ENCODE measurements at places on chromosomes 11 and 22.
A peak's percentile ranks its signal among the peaks of the same experiment; 100 is the strongest.

DNA sequence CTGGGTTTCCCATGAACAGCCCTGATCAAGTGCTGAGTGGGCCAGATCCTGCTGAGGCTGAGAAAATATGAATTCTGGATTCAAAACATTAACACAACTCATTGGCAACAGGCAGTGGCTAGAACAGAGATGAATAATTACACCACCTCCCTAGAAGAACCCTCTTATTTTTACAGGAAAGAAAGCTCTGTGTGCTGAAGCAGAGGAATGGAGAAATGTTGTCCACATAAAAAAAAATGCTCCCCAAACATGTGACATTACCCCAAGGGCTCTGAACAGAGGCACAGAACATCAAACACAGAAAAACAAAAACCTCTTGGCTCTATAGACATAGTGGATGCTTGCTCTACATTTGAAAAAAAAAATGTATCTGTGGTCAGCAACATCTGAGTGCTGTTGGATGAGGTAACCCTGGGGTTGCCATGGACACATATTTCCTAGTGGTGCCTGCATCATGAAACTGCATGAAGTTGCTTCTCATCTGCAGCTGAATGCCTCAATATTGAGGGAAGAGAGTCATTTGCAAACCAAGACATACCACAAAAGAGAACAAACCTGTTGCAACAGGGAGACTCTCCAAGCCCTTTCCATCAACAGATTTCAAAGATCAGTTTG is 98.8 kb downstream of the SNX19 start:
- no peak for DNase-seq

GRCh38 chr11:126210871-126211235 is 597 bp downstream of the RPUSD4 start:
- peak; percentile 21 for DNase-seq

DNA sequence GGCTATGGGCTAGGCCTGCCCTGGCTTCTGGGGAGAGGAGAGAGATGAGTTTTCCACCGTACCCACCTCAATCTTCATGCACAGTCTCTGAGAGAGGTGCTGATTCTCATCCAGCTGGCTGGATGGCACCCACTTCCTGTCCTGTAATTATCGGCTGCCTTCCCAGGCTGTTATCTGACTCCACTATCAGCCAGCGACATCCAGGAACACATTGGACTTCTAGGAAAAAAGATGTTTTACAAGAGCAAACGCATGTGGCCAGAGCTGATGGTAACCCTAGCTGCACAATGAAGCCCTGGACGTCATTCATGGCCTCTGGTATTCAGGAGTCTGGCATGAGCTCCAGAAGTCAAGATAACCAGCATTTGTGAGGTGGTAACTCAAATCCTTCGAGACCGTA is 137.4 kb downstream of the EHF start:
- DNase-seq, result no peak

DNA sequence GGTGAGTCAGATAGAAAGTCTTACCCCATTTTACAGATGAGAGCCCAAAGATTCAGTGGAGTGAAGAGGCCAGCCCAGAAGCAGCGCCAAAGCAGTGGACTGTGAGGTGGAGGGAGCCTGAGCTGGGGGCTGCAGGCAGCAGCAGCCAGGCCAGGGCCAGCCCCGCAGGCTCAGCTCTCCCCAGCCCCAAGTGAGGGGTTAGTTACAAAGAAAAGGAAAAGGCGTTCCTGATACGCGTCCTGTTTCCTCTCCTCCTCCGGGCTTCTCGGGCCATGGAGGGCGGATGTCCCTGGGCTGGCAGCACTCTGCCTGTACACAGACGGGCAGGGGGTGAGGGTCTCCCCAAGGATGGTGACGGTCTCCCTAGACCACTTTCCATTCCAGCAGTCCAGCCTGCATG is 44.9 kb downstream of the ARRB1 start:
- DNase-seq, result peak; percentile 33

- DNase-seq, result no peak
These were observed 359.1 kb downstream of the LUZP2 start for GRCh38 chr11:24855951-24856350.

DNA sequence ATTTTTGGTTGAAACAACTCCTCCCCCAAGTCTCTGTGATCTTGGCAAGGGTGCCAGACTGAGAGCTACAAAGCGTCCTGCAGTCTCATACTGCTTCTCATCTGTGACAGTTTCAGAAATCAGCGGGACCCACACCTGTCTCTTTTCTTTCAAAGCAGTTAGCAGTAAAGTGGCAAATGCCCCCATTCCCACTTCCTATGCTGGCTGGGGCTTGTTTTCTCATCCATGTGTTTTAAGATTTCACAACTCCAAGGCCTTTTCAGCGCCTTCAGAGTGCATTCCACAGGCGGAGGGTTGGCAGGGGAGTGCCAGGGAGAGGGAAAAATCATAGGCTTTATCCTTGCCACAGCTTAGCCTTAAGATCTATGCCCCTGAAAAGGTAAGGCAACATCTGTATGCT is 493.5 kb downstream of the OPCML start:
- no peak for DNase-seq

DNA sequence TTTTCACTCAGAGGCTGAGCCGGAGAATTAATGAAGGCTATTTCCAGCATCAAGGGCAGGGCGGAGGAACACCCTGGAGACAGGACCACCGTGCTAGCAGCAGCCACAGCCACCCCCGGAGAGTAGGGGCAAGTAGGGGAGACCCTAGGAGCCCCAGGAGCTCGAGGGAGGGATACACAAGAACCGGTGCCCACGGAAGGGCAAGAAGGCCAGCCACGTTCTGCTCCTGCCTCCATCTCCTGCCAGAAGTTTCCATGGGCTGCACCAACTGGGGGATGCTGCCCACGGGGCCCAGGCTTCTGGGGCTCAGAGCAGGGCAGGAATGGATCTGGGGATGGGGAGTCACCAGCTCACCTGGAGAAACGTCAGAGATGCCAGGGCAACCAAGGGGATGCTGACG is 626.8 kb downstream of the TBC1D22A start:
- DNase-seq, result no peak

GRCh38 chr11:47327949-47328348 is 24.6 kb downstream of the MYBPC3 start:
- DNase-seq, result no peak

DNA sequence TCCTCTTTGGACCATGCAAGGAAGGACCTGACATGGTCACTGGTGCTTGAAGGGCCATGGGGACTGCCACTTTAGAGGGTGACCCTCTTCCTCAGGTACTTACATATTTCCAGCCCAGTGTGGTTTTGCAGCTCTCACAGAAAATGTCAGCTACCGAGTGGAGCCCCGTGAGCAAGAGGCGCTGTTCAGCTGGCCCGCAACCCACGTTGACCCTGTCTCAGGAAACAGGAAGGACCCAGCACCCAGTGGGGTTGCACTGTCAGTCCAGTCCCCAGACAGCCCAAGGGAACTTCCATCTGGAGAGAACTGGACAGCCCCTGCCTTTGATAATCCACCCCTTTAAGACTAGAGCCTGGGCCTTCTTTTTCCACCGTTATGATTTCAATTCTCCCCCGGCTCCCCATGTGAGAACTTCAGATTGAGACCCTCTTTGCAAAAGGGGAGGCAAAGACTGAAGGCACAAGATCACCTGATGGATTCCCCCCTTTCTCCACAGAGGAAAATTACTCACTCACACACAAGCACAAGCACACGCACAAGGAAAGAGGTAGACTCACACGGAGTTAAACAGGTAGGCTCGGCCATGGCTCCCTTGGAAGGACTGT is 3.4 kb downstream of the YPEL4 start:
- DNase-seq, result no peak

DNA sequence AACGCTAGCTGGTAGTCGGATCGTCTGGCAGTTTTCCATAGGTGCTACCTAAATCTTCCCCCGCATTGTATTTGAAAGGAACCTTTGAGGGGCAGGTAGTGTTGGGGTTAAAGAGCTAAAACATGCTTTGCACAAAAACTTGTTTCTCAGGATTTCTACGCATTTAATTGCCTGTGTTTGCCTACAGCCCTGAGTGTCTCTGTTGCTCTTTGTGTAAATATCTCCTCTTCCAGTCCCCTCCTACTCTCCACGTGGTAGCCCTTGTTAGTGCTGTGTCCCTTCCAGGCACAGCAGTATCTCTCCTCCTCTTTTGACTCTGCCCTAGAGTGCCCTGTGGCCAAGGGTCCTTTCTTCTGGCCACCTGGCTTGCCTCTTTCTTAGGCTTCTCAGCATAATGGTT is 81.7 kb downstream of the BARX2 start:
- DNase-seq, result no peak

- no peak for DNase-seq
These were observed 102.7 kb downstream of the COMMD9 start for GRCh38 chr11:36186340-36187175.

- DNase-seq, result no peak
These were observed 414.3 kb downstream of the TBC1D22A start for GRCh38 chr22:47176573-47177333.

- no peak for DNase-seq
These were observed 4.5 kb upstream of the ZC3H12C start for GRCh38 chr11:110088535-110089344.

DNA sequence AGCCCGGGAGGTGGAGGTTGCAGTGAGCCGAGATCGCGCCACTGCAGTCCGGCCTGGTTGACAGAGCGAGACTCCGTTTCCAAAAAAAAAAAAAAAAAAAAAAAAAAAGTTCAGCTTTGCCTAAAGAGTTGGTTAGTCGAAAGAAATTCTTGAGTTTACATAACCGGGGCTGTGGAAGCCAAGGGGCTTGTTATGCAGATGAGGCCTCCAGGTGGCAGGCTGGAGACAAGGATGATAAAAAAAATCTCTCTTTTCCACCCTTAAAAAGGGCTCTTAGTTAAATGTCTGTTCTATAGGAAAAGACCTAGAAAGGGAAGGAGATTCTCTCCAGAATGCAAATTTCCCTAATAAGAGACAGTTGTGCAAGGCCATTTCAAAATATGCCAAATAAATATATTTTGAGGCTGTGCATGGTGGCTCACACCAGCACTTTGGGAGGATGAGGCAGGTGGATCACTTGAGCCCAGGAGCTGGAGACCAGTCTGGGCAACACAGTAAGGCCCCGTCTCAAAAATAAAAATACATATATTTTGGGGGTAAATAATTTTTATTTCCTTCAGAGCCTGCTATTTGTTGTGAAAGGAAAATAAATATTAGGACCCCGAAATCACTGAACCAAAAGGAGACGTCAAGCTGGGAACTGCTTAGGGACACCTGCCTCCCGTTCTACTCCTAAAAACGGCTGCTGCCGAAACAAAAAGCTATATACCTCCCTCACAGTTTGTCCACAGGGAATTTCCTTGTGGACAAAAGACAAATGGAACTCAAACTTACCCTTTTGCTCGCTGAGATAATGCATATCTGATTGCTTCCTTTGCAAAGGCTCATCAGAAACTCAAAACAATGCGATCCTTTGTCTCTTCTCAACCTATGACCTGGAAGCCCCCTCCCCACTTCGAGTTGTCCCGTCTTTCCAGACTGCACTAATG is 2.4 kb upstream of the IFITM2 start:
- peak; percentile 55 for DNase-seq

GRCh38 chr11:73399159-73399590 is 23.0 kb downstream of the RELT start:
- DNase-seq, result no peak

DNA sequence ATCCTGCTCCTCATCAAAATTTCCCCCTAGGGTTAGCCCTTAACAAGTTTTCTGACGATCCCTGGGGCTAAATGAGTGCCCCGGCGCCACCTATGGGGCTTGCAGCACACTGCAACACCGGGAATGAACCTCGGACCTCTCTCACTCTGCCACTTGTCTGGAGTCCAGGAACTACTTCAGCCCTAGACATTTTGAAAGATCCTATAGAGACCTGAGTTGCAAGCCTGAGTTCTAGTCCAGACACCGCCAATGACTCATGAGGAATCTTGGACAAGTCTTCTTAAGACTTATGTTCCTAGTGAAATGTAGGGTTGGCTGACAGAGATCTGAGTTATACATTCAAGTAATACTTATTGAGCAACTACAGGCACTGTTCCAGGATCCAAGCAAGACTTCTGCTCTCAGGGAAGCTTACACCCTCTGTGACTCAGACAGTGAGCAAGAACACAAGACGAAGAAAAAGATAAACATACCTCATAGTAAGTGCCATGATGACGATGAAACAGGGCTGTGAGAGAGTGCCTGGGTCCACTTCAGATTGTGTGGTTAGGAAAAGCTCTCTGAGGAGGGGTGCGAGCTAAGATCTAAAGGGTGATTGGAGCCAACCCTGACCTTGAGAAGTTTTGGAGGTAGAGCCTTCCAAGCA is 10.2 kb upstream of the STK33 start:
- peak; percentile 66 for DNase-seq

DNA sequence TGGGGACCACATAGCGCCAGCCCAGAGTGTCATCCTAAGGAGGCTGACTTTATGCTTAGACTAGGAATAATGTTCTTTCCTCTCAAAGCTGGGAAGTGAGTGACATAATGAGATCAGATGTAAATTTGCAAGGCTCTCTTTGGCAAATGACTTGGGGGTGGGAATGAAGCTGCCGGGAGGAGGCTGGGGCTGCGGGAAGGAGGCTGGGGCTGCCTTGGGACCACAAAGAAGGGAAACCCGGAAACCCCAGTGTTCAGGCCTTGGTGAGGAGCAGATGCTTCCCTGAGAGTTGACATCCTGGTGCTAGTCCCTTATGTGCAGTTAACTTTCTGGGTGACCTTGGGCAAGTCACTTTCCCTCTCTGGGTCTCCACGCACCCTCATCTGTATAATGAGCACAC is 182.0 kb downstream of the CHST1 start:
- DNase-seq, result no peak

GRCh38 chr11:119691020-119691666 is 37.9 kb downstream of the NECTIN1 start:
- DNase-seq, result no peak

- DNase-seq, result no peak
These were observed 840 bp downstream of the SEZ6L start for GRCh38 chr22:26170112-26170492.

DNA sequence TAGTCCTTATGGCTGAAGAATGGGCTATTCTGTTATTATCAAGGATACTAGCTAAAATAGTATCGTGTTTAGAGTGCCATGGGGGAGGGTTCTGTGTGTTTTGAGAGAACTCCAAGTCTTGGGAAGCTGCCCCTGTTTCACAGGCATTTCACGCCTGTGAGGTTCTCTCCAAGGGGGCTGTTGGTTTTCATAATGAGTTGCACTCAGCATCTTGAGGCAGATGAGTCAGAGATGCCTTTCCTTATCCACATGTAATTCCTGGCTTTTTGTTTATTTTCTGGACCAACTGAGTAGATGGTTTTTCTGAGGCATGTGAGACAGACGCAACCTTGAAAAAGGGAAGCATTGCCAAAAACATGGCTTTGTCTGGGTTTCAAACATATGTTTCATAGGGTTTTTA is 203.7 kb downstream of the ARHGAP42 start:
- no peak for DNase-seq

DNA sequence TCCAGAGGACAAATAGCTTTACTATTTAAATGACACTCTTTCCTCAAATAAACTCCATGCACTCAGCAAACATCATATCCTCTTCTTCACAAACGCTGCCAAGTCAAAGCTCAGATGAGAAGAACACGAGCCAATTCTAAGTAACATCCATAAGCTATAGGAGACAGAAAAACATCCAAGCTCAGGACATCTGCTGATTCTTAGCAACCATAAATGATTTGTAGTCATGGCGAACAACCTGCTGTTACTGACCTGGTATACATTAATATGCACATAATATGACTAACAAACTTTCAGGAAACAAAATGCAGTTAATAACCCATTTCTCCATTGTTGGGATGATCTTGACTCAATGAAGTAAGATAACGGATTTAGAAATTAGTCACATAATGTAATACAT is 6.7 kb downstream of the GALNT18 start:
- DNase-seq, result peak; percentile 51
